ENCODE measurements at places on chromosomes 1 and 21. TPM values are rescaled to one million over a fixed set of nuclear protein-coding genes. Genes with fewer than 3 reads are reported as not detected.

DNA sequence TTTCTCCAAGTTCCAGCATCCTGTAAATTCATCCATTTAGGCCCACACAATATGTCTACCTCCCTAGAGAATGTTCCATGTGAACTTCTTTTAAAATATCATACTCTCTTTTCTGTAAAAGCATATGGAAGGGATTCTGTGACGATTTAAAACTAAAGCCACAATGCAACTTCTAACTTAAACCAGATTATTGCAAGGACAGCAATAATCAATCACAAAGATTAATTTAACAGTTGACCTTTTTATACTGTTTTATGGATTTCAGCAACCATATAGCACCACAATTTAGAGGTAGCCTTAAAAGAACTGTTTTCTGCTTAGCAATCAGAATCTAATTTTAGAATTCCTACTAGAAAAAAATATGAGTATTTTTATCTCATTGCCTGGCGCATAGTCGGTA is 58.3 kb downstream of the DSCAM start:
- no peak for DNase-seq

DNA sequence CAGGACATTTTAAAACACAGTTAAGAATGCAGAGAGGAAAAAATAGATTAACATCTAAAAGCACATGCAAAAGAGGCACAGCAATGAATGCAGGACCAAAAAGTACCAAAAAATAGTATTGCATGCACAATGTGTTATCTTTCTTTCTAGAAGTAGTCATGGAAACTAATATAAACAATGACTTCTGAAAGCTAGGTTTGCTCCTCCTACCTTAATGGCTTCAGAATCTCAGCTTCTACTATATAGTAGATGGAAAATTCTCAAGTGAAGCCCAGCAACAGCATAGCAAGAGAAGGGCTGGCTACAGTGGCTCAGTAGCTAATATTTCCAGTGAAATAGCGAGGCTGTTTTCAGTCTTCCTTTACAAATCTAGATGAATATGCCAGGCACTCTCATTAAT is 125.1 kb downstream of the CRB1 start:
- no peak for DNase-seq

The LRIG2 gene
- 27.9 TPM for total RNA-seq

GRCh38 chr1:156320560-156320959 is 17.5 kb downstream of the CCT3 start:
- DNase-seq: no peak

The HAO2 gene
- not detected for total RNA-seq

- no peak for DNase-seq
Measured at GRCh38 chr1:78370356-78370755, 120.4 kb upstream of the PTGFR start.

GRCh38 chr1:10253755-10254154 is 43.4 kb downstream of the KIF1B start:
- DNase-seq: no peak

The DNASE2B gene
- total RNA-seq: not detected

GRCh38 chr1:212691561-212692071 is 8.0 kb downstream of the BATF3 start:
- DNase-seq: no peak

- peak; percentile 39 for DNase-seq
Measured at GRCh38 chr1:151864411-151864810, 10.9 kb upstream of the THEM5 start.

DNA sequence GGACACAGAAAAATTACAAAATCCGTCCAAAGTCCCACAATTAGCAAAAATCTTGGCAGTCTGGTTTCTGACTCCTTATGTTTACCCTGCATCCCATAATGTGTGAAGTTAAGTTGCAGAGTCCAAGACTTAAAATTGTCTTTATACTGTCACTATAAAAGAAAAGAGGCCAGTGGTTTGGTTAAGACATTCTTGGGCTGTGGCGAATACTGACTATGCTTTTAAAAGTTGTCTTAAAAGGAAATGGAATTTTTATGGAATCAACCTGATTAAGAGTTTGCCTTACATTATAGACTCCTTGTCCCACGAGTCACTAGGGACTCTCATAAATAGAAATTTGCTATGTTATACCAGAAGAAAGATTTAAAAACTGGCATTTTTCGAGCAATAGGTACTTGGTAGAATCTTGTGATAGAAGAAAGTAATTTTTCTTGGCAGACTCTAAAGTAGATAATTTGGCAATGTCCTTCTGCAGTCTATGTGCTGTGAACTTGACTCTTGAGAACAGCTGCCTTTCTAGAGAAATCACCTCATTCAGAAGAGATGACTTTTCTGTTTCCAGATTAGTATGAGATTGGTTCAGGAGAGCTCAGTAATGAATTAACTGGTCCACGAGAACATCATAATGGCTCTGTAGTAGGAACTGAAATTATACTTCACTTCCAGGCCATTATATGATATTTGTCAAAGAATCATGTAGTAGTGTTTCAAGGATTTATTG is 31.8 kb downstream of the NTNG1 start:
- no peak for DNase-seq

The NUAK2 gene
- total RNA-seq: 21.3 TPM

- no peak for DNase-seq
Measured at GRCh38 chr1:106022312-106022902, 1034.1 kb upstream of the PRMT6 start.

The USP16 gene
- total RNA-seq: 22.5 TPM

The SOX13 gene
- total RNA-seq: 64.5 TPM

- DNase-seq: peak; percentile 35
Measured at GRCh38 chr21:42346866-42347600, 3.8 kb downstream of the TFF2 start.

GRCh38 chr1:82565146-82565545 is 764.4 kb downstream of the ADGRL2 start:
- peak; percentile 60 for DNase-seq

- DNase-seq: peak; percentile 47
Measured at GRCh38 chr1:92902406-92902744, 58.9 kb downstream of the DIPK1A start.

DNA sequence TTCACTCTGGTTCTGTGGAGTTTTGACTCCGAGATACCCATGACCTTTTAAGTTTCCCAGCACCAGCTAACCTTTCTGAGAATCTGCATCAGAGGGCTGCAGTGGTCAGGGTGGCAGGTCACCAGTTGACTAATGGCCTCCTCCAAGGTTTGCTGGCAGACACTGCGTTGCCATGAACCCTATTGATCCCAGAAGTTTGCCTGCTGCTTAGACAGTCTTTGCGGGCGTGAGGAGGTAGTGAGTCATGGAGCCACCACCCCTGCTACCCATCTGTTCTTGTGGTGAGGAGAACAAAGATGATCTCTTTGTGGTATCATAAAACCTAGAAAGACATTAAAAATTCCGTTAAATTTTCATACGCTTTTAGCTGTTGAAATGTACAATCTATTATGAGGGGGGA is 180.4 kb downstream of the FGGY start:
- no peak for DNase-seq

- DNase-seq: no peak
Measured at GRCh38 chr1:51070640-51071039, 31.4 kb upstream of the C1orf185 start.

The PCSK9 gene
- 26.1 TPM for total RNA-seq

The PDPN gene
- total RNA-seq: 29.9 TPM

The ITLN2 gene
- total RNA-seq: 15.8 TPM

- DNase-seq: no peak
Measured at GRCh38 chr1:53344921-53345838, 17.3 kb upstream of the LRP8 start.

DNA sequence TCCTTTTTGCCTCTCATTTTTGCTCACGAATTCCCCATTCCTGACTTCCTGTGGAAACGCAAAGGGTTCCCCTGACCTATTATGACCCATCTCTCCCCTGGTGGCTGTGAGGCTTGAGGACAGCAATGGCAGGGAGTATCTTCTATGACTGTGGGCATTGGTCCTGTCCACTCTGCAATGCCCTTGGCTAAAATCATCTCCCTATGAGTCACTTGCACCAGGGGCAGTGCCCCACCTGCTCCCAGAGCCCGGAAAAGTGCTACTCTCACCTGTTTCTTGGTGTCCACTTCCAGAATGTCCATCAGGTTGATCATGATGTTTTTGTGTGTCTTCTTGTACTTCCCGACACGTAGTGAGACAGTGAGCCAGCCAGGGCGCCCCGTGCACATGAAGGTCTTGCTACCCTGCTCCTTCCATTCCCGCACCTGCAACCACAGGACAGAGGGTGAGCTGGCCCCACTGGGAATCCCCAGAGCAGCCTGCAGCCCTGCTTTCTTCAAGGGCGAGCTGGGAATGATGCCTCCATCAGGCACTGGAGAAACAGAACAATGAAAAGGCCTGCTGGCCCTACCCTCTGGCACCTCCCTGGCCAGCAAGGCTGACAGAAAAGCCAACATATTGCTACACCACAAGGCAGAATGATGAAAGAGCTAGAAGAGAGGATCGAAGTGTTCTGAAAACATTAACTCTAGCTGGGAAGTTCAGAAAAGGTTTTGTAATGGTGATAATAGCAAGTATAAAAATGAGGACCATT is 3.5 kb downstream of the DHCR24 start:
- DNase-seq: no peak

DNA sequence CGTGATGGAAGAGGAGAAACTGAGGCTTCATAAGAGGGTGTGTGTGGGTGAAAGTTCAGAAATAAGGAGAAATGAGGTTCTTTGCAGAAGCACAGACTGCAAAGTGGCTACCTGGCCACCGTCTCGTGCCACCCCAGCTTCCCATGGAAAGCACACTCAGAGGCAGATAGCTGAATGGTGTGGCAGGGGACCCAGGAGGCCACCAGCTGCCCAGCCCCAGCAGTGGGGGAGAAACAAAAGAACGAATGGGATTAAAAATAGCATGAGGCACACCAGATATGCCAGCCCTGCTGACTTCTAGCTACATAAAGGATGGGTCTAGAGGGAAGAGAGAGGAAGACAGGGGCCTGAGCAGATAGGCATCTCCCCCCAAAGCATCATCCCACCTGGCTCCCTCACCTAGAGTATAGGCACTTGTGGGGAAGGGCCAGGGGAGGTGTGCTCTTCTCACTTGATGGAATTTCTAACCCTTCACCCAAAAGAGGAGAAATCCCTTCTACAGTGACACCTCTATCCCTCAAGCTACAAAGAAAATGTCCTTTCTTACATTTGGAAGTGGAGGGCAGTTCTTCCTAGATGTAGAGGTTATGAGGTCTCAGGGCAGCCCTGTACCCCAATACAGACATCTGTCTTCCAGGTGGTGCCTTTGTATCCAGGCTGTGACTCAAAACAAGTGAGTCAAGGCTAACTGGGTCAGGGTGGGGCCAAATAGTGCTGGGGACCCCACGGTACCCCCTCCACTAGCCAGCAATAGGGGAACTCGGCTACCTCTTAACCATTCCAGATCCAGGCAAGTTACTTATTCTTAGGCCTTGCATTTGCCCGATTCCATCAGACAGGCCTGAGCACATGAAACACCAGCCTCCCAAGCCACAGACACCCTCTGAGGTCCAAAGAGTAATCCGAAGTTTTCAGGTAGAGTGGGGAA is 3.5 kb downstream of the HDGF start:
- peak; percentile 65 for DNase-seq

The DNAH14 gene
- 46.3 TPM for total RNA-seq

Measured in endodermal cell (in vitro differentiated cells).